ENCODE measurements at places on chromosomes 5 and 9. TPM values are rescaled to one million over a fixed set of nuclear protein-coding genes. Genes with fewer than 3 reads are reported as not detected.
A peak's percentile ranks its signal among the peaks of the same experiment; 100 is the strongest.

DNA sequence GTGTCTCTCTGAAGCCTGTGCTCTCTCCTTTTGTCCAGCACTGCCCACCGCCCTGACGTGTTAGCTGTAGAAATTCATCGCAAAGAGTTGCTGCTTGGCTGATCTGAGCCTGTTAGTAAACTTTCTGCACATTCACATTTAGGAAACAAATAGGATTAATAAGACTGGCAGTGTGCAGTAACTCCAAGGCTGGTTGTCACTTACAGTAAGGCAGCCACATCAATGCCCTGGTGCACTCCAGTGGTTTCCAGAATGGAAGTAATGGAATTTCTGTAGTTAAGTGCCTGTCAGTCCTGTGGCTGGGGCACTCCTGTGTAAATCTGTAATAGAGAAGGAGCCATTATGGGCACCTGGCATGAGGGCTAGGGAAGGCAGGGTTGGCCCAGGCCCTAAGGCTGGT lies 70.6 kb downstream of the DOCK2 start:
- no peak for DNase-seq

DNA sequence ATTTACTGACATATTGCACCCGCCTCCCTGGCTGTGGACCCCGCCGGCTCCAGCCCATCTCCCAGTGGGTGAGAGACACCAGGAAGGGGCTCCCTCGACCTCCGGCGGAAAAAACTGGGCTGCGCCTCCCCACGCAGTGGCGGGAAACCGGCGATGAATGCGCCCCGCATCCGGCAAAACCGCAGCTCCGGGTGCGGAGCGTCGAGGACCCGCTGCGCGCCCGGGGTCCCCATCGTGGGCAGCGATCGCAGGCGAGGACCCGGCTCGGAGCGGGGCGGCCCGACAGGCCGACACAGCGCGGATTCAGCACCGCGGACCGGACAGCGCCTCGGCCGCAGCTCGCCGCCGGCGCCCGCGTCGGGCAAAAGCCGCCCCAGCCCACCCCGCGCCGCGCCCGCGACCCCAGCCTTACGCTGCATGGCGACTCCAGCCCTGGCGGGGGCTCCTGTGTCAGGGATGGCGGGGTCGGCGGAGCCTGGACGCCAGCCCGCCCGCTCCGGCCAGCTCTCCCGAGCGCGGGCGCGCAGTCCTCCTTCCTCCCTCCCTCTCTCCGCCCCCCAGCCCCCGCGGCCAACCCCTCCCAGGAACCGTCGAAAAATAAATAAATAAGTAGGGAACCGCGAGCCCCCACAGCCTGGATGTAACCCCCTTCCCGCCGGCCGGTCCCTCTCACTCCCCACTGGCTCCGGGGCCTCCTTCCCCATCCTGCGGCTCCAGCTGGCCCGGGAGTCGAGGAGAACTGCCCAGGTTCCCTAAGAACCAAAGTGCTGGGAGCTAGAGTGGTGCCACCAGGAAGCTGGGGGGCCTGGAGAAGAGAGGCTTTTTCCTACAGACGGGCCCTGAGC lies 3.1 kb downstream of the LHX3 start:
- peak; percentile 23 for DNase-seq

DNA sequence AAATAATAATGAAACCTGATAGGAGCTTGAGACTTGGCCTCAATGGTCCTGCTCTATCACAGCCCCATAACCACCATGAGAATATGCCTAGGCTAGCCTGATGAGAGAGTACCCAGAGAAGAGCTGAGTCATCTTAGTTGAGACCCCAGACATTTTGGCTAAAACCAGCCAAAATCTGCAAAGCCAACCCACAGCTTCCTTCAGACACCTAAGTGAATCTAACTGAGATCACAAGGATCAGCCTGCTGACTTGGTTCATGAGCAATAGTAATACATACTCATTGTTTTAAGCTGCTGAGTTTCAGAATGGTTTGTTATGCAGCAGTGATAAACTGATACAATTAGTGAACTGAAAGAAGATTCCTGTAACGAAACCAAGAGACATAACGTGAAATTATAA lies 473.7 kb upstream of the PTGER4 start:
- DNase-seq: no peak

The CFAP157 gene
- not detected for total RNA-seq

DNA sequence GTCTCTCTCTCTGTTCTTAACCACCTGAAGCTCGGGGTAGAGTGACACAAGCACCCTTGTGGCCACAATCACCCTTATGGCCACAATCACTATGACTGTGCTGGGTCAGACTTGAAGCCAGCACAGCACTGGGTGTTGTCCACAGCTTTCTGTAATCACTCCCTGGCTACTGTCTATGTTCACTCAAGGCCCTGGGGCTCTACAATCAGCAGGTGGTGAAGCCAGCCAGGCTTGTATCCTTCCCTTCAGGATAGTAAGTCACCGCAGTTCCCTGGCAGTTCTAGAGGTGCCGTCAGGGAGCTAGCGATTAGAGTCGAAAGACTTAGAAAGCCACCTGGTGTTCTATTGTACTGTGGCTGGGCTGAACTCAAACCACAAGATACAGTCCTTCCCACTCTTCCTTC lies 44.2 kb downstream of the GDA start:
- no peak for DNase-seq

DNA sequence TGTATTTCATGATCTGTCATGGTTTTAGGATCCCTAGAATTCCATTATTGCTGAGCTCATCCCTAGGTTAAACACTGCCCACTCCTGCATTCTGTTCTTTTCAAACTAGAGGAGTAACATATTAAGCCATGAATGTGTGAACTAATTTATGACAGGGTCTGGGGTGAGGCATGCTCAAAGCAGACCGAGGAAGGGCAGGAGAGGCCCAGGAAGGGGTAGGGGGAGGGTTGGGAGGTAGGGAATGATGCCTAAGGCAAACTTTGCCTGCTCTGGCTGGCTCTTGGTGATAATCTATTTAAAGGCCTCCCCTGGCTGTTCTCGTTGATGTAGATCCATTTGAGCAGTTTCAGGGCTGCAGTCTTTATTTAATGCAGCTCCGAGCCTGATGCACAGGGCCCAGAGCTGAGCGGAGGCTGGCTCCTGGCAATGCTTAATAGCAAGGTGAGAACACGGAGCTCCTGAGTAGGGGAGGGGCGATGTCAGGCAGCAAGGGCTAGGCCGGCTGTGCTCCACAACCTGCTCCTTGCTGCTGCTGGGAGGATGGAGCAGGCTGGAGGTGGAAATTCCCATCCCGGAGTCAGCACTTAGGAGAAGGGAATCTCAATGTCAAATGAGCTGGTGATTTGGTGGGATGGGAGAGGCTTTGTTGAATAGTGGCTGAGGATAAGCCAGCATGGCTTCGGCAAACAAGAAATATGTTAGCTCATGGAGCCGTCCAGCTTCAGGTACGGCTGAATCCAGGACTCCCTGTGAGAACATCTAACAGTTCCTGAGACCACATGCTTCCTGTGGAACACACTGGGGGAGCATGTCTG lies 73.2 kb upstream of the UNC5A start:
- no peak for DNase-seq

GRCh38 chr5:96317945-96318344 lies 115.1 kb downstream of the PCSK1 start:
- no peak for DNase-seq

- no peak for DNase-seq
Observed at GRCh38 chr5:10505517-10506095, 58.3 kb upstream of the ANKRD33B start.

The HTR4 gene
- total RNA-seq: not detected

DNA sequence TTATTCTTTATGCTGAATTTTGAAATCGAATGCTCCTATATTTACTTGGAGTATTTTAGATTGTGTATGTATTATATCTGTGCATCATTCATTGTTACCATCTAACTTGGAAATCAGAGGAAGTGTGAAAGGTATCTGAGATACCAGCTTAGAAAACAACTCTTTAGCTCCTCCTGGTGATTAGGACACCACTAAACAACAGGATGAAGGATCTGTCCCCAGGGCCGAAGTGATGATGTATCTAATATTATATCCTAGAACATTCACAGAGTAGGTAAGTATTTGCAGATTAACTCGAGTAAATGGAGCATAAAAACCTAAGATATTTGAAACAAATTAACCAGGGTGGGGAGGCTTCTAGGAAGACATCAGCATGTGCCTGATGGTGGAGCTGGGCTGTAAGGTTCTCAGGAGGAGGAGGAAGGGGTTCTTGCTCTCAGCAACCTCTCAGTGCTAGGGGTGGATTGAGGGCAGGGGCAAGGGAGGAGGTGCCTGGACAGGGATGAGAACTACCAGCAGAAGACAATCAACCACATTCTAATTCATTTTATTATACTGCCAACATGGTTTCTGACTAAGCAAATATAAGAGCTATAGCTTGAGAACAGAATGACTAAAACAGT lies 2.6 kb upstream of the NFIL3 start:
- peak; percentile 70 for DNase-seq

The CTSV gene
- total RNA-seq: 0.20 TPM

DNA sequence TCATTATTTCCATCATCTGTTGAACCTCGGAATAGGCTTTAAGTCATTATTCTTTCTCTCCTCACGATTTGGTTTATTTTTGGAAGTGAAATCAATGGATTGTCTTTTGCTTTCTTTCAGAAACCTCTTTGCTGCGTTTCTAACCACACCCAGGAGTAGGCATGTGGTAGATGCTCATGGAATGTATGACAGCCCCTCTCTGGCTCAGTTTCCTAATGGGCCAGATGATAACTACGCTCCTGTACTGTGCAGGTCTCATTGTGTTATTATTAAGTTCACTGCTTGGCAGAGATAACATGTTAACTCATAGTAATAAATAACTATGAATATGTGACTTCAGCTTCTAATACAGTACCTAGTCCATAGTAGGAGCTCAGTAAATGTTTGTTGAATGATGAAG lies 175.5 kb upstream of the KLF4 start:
- DNase-seq: no peak

DNA sequence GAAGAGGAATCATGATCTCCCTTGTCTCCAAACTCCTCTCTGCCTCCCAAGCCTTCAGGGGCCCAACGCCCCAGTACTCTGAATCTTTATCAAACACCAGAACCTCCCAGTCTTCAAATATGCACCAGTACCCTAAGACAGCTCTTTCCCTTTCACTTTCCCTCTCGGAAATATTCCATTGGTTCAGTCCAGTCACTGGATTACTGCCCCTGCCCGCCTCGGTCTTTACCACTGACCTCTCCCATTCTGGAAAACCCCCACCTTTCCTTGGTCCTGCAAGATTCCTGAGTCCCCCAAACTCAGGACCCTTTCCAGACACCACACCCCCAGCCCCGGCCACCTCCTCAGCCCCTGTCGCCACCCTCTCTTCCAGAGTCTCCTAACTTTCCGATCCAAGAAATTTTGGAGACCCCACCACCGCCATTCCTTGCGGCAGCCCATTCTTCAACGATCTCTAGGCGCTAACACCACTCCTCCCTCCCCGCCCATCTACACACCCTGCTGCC lies 674 bp downstream of the C5orf15 start:
- DNase-seq: peak; percentile 75

- peak; percentile 60 for DNase-seq
Observed at GRCh38 chr9:21993893-21994555, at the start of gene CDKN2A. CDKN2A (minus strand) TSS chr9:21994392.

GRCh38 chr9:20805766-20806165 lies 121.7 kb downstream of the FOCAD start:
- no peak for DNase-seq

The NDUFS4 gene
- total RNA-seq: 72.8 TPM

GRCh38 chr5:89034588-89034987 lies 151.6 kb upstream of the MEF2C start:
- no peak for DNase-seq

The RNF183 gene
- total RNA-seq: not detected

DNA sequence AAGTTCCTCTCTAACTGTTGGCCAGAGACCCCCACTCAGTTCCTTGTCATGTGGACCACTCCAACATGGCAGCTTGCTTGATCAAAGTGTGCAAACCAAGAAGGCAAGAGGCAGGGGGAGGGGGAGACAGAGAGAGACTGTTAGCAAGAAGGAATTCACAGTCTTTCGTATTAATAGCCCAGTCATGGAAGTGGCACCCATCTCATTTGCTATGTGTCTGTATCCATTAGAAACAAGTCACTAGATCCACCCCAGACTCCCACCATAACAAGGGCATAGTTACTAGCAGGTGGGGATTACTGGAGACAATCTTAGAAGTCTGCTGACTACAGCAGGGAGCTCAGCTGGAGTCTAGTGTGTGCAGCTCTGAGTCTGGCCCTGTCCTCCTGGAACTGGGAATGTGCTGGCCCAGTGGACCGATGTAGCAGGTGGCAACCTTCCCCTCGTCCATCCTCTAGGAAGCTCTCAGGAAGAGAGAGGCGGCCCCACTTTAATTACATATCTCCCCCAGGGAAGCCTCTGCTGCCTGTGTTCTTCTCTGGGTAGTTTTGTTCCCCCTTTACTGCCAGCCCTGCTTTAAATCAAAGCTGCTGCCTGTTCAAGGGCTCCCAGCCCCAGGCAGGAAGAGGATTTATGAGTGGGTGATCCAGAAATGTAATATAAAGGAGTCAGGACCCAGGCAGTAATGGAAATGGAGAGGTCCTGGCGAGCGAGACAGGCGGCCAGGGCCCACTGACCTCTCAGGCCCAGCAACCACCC lies 47.8 kb upstream of the ALDH1B1 start:
- DNase-seq: no peak

DNA sequence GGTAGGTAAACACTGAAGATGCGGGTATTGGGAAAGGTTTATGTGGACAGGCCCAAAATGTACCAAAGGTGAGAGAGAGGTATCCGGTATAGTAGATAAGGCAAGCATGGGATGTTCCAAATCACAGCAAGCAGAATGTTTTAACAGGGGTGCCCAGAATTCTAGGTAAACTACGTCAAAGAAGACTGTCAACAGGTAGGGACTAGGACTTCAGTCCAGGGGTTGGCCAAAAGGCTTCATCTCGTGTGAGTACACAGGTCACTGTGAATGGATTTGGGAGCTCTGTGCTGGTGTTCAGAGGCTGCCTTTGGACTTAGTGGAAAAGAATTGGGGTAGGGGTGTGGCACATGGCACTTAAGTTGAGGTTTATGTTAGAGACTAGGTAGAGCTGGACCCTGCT lies 66.4 kb downstream of the PIK3R1 start:
- DNase-seq: no peak

The CYLC2 gene
- total RNA-seq: not detected

DNA sequence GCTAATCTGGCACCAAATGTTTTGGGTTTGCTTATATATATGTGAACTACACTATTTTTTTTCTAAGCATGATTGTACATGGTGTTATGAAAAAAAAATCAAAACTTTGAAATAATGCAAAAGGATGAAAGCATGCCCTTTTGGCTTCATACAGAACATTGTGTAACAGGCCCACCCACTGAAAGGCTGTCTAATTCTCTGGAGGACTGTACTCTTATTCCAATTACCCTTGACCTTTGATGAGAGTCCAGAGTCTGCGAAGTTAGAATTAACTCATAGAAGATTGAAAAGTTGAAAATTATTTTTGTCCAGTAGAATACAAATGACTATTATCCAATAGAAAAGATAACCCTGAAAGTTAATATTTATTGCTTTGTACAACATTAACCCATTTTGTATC lies 117.4 kb downstream of the ADAMTS12 start:
- no peak for DNase-seq

DNA sequence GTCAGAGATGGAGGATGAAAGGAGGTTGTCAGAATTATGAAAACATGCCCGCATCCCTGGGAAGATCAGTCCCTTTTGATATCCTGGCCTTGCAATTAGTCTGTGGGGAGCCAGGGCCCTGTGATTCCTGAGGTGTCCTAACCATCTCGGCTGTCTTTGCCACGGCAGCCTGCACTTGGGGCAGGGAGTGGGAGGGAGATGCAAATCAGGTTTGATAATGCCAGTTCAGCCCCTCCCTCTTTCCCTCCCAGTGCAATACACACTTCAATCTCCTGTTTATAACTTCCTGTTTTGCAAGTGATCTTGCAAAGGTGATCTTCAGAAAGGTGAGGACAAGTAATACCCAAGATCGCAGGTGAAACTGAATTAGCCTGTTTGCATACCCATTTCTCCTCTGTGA lies 114.0 kb upstream of the ALDH1B1 start:
- no peak for DNase-seq
